ENCODE measurements at places on chromosomes 16 and 17. TPM values are rescaled to one million over a fixed set of nuclear protein-coding genes. Genes with fewer than 3 reads are reported as not detected.
A peak's percentile ranks its signal among the peaks of the same experiment; 100 is the strongest.

The C16orf86 gene
- total RNA-seq: 0.87 TPM

The TBC1D16 gene
- 104 TPM for total RNA-seq

The RANBP10 gene
- total RNA-seq: 9.0 TPM

DNA sequence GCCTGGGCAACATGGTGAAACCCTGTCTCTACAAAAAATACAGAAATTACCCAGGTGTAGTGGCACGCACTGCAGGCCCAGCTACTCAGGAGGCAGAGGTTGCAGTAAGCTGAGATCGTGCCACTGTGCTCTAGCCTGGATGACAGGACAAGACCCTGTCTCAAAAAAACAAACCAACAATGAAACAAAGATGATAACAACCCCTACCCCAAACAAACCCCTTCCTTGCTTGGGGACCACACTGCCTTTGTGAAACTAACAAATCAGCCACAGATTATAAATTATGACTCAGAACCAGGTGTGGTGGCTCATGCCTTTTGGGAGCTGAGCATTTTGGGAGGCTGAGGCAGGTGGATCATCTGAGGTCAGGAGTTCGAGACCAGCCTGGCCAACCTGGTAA lies 75.3 kb upstream of the RPH3AL start:
- DNase-seq: no peak
- peak overlapping the region; percentile 25 for H3K4me3 ChIP-seq
- H3K27me3 ChIP-seq: no peaks in the 10 kb centered on the region
- peak overlapping the region; percentile 73 for H3K27ac ChIP-seq
- H3K4me1 ChIP-seq: peaks cover 14% of the 10 kb centered on the region

- no peak overlapping the region for H3K4me3 ChIP-seq
- H3K27me3 ChIP-seq: no peaks in the 10 kb centered on the region
- no peak overlapping the region for H3K27ac ChIP-seq
- H3K36me3 ChIP-seq: no peaks in the 10 kb centered on the region
Measured at GRCh38 chr17:72512649-72513556, 392.1 kb downstream of the SOX9 start.

- no peak overlapping the region for H3K27ac ChIP-seq
- no peak overlapping the region for H3K4me3 ChIP-seq
- H3K36me3 ChIP-seq: no peaks in the 10 kb centered on the region
- no peak for DNase-seq
Measured at GRCh38 chr17:31294820-31295488, 2.1 kb downstream of the OMG start.

- H3K4me1 ChIP-seq: peaks cover 22% of the 10 kb centered on the region
- no peak overlapping the region for H3K4me3 ChIP-seq
- H3K36me3 ChIP-seq: no peaks in the 10 kb centered on the region
- no peak for DNase-seq
- peak overlapping the region; percentile 15 for H3K27ac ChIP-seq
Measured at GRCh38 chr16:69084289-69084688, 21.2 kb upstream of the HAS3 start.

GRCh38 chr17:52827526-52827925 lies 669.0 kb upstream of the CA10 start:
- peak; percentile 5 for DNase-seq
- no peak overlapping the region for H3K4me3 ChIP-seq
- no peaks in the 10 kb centered on the region for H3K36me3 ChIP-seq
- no peak overlapping the region for H3K27ac ChIP-seq
- no peaks in the 10 kb centered on the region for H3K4me1 ChIP-seq
- H3K27me3 ChIP-seq: no peaks in the 10 kb centered on the region

DNA sequence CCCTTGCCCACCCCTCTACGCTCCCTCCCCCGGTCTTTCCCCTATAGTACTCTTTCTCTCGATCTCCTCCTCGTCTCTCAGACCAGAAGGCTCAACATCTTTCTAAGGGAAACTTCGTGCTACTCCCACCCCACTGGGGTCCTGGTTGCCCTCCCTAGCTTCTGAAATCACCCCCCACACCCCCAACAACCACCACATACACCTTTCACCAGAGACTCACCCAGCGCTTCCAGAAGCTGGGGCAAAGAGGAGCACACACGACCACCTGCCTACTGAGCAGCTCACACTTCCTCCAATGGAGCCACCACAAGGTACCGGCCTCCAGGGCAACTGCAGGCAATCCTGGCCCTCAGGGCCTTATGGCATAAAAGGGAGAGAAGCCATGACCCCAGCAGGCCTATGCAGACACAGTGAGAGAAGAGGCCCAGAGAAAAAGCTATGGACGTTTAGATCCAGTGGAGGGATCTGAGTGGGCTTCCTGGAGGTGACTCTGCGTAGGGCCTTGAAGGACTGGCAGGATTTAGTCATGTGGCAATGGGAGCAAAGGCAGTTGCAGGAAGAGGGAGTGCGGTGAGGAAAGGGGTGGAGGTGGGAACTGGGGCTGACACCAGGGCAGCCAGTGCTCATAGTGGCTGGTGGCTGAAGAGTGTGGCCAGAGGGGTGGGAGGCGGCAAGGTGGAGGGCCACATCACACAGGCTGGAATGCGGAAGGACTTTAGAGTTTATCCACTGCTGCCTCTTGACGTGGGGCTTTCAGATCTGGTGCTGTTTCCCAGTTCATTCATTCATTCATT lies 12.1 kb upstream of the TMEM92 start:
- H3K36me3 ChIP-seq: no peaks in the 10 kb centered on the region
- H3K4me1 ChIP-seq: peaks cover 17% of the 10 kb centered on the region
- H3K27ac ChIP-seq: no peak overlapping the region
- no peaks in the 10 kb centered on the region for H3K27me3 ChIP-seq
- no peak overlapping the region for H3K4me3 ChIP-seq
- DNase-seq: no peak

- no peak overlapping the region for H3K4me3 ChIP-seq
- H3K36me3 ChIP-seq: peaks cover 46% of the 10 kb centered on the region
- H3K27ac ChIP-seq: peak overlapping the region; percentile 63
- DNase-seq: no peak
- peaks cover 28% of the 10 kb centered on the region for H3K4me1 ChIP-seq
Measured at GRCh38 chr17:39205112-39205526, 5.0 kb downstream of the RPL19 start.

- H3K4me3 ChIP-seq: no peak overlapping the region
- no peaks in the 10 kb centered on the region for H3K36me3 ChIP-seq
- no peaks in the 10 kb centered on the region for H3K27me3 ChIP-seq
- H3K4me1 ChIP-seq: no peaks in the 10 kb centered on the region
- no peak overlapping the region for H3K27ac ChIP-seq
Measured at GRCh38 chr17:79504181-79504605, 106.7 kb downstream of the RBFOX3 start.

DNA sequence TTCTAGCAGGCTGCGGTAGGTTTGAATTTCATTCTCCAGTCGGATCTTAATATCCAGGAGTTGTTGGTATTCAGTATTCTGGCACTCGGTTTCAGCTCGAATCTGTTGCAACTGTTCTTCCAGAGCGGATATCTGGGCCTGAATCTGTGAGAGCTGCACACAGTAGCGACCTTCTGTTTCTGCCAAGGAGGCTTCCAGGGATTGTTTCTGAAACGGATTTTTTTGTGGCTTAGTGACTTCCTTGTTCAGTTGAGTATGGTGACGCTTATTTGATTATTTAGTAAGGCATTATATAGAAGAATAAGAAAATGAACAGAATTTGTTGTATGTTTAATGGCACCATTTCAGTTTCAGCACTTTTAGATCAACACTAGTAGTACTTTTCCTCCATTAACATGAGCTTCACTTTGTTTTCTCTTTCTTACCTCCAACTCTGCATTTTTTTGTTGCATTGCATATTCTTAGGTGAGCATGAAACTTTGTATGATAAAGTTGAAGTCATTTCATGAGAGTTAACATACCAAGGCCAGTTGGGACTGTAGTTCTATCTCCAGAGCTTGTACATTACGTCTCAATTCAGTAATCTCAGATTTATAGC lies 2.8 kb downstream of the KRT10 start:
- H3K4me3 ChIP-seq: peak overlapping the region; percentile 94
- peaks cover 10% of the 10 kb centered on the region for H3K4me1 ChIP-seq
- H3K27me3 ChIP-seq: no peaks in the 10 kb centered on the region
- H3K36me3 ChIP-seq: peaks cover 5% of the 10 kb centered on the region
- H3K27ac ChIP-seq: peak overlapping the region; percentile 86

DNA sequence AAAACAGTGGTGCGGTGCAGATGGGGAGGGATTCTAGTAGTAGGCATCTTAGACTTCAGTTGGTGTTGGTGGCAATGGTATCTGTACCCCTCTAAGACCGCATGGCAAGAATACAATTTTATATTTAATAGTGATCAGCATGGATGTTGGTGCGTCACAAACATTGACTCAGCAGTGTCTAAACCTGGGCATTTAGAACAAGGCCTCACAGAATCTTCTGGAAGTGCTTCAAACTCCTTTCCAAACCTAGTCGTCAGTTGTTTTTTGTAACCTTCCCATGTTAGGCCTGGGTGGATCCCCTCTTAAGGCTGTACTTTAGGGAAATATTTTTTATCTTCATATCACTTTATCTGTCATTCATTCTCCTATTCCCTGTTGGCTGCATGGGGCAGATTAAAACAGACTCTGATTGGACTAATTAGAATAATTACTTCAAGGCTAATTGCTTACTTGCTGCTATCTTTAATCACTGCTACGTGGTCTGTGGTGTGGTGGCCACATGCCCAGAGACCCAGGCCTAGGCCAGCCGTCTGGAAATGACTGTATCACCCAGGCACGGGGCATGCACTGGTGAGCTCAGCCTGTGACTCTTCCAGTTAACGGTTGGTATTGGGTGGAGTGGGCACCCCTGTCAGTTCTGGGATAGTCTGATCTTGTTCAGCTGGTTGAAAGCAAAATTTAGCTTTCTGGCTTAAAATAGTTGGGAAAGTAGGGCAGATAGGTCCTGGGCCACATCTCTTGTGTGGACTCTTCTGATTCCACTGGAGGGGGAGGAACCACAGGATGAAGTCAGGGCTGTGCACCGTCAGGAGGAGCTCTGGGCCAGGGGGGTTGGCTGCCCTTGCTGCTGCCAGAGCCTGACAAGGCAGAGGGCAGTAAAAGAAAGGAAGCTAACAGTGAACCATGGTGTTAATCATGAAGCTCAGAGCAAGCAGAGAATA lies 4.5 kb downstream of the ALKBH5 start:
- DNase-seq: no peak
- peaks cover 32% of the 10 kb centered on the region for H3K4me1 ChIP-seq
- H3K27me3 ChIP-seq: no peaks in the 10 kb centered on the region
- peaks cover 7% of the 10 kb centered on the region for H3K36me3 ChIP-seq

GRCh38 chr16:27169511-27170071 lies 33.7 kb upstream of the KDM8 start:
- H3K4me3 ChIP-seq: no peak overlapping the region
- no peak overlapping the region for H3K27ac ChIP-seq
- H3K4me1 ChIP-seq: no peaks in the 10 kb centered on the region
- H3K27me3 ChIP-seq: no peaks in the 10 kb centered on the region
- peak; percentile 31 for DNase-seq

DNA sequence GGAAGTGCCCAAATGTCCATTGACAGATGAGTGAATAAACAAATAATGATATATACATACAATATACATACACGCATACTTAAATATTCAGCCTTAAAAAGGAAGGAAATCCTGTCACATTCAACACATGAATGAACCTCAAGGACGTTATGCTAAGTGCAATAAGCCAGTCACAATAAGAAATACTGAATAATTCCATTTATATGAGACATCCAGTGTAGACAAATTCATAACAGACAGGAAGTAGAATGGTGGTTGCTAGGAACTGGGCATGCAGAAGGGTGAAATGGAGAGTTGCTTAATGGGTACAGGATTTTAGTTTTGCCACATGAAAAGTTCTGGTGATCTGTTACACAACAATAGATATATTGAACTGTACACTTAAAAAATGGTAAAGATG lies 8.8 kb upstream of the ITGB4 start:
- H3K27ac ChIP-seq: no peak overlapping the region
- no peaks in the 10 kb centered on the region for H3K27me3 ChIP-seq
- no peaks in the 10 kb centered on the region for H3K4me1 ChIP-seq
- H3K4me3 ChIP-seq: no peak overlapping the region
- H3K36me3 ChIP-seq: peaks cover 2% of the 10 kb centered on the region

- H3K27ac ChIP-seq: no peak overlapping the region
- no peak overlapping the region for H3K4me3 ChIP-seq
- no peak for DNase-seq
- H3K27me3 ChIP-seq: peaks cover 21% of the 10 kb centered on the region
Measured at GRCh38 chr17:72411124-72411563, 290.3 kb downstream of the SOX9 start.

DNA sequence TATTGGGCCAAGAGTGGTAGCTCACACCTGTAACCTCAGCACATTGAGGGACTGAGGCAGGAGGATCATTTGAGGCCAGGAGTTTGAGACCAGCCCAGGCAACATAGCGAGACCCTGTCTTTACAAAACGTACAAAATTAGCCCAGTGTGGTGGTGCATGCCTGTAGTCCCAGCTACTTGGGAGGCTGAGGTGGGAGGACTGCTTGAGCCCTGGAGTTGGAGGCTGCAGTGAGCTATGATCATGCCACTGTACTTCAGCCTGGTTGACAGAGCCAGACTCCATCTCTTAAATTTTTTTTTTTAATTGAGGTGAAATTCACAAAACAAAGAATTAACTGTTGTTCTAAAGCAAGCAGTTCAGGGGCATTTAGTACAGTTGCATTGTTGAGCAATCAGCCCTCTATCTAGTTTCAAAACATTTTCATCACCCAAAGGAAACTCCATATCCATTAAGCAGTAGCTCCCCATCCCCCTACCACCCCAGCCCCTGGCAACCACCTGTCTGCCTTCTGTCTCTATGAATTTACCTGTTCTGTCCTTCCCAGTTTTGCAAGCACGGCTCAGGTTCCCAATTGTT lies 15.6 kb downstream of the SNX29 start:
- no peak overlapping the region for H3K4me3 ChIP-seq
- no peak overlapping the region for H3K27ac ChIP-seq
- 0 out of 2 replicates have a peak, but pooled peaks cover 4% of the 10 kb centered on the region for H3K4me1 ChIP-seq
- no peak for DNase-seq
- no peaks in the 10 kb centered on the region for H3K27me3 ChIP-seq
- H3K36me3 ChIP-seq: no peaks in the 10 kb centered on the region

GRCh38 chr16:11390573-11391495 lies 45.6 kb downstream of the RMI2 start:
- H3K36me3 ChIP-seq: no peaks in the 10 kb centered on the region
- no peak overlapping the region for H3K4me3 ChIP-seq
- peaks cover 12% of the 10 kb centered on the region for H3K4me1 ChIP-seq
- H3K27ac ChIP-seq: peak overlapping the region; percentile 83
- no peaks in the 10 kb centered on the region for H3K27me3 ChIP-seq

GRCh38 chr17:79572136-79572925 lies 38.5 kb downstream of the RBFOX3 start:
- H3K4me3 ChIP-seq: no peak overlapping the region
- H3K4me1 ChIP-seq: peaks cover 6% of the 10 kb centered on the region
- no peaks in the 10 kb centered on the region for H3K27me3 ChIP-seq
- no peak overlapping the region for H3K27ac ChIP-seq
- H3K36me3 ChIP-seq: no peaks in the 10 kb centered on the region

GRCh38 chr17:48427598-48427997 lies 2.4 kb downstream of the SKAP1 start:
- H3K4me3 ChIP-seq: no peak overlapping the region
- H3K27me3 ChIP-seq: peaks cover 44% of the 10 kb centered on the region
- H3K27ac ChIP-seq: no peak overlapping the region
- no peak for DNase-seq
- no peaks in the 10 kb centered on the region for H3K36me3 ChIP-seq
- H3K4me1 ChIP-seq: peaks cover 8% of the 10 kb centered on the region

DNA sequence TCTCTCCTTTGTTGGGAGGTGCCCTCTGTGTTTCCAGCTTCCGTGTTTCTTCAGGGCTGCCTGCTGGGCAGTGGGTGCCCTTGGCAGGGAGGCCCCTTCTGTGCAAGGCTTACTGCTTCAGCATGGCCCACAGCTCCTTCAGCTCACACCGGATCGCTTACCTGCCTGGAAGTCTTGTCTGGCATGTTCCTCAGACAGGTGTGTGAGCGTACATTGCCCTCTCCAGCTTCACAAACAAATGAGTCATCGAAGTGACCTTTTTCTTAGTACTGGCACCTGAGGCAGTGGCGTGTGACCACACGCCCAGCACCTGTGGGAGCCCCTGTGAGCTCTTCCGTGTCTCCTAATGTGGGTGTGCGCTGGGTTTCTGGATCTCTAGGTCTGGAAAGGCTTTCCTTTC lies 3.5 kb downstream of the RAB40C start:
- H3K36me3 ChIP-seq: no peaks in the 10 kb centered on the region
- no peak overlapping the region for H3K27ac ChIP-seq
- H3K27me3 ChIP-seq: no peaks in the 10 kb centered on the region
- no peak overlapping the region for H3K4me3 ChIP-seq
